Activated effector memory CD4-positive, alpha-beta T cell treated with Interleukin-2 at 50 U/mL for 16 hours (primary cell): ENCODE measurements at places on chromosomes 6 and 20.

DNA sequence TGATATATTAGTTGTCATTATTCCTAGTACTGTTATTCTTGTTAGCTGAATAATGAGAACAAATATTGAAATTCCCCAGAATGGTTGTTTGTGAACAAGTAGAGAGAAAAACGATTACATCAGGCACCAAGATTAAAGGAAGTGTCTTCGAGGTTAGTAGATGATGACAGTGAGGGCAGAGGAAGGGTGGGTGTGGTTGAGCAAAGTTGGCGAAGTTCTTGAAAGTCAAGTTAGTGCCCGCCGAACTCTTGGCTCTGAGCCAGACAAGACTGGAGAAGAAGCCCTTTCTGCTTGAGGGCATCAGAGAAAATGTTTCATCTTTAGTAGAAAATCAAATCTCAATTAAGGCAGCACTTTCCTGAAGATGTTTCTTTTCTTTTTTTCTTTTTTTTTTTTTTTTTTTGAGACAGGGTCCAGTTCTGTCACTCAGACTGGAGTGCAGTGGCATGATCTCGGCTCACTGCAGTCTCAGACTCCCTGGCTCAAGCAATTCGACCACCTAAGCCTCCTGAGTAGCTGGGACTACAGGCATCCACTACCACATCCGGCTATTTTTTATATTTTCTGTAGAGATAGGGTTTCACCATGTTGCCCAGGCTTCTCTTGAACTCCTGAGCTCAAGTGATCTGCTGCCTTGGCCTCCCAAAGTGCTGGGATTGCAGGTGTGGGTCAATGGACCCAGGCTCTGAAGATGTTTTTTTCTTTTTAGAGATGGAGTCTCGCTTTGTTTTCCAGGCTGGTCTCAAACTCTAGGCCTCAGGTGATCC, 77.1 kb downstream of the SGK1 start:
- DNase-seq: peak; percentile 75

- DNase-seq: no peak
Observed at GRCh38 chr20:2759143-2759542, 41.3 kb downstream of the CPXM1 start.

DNA sequence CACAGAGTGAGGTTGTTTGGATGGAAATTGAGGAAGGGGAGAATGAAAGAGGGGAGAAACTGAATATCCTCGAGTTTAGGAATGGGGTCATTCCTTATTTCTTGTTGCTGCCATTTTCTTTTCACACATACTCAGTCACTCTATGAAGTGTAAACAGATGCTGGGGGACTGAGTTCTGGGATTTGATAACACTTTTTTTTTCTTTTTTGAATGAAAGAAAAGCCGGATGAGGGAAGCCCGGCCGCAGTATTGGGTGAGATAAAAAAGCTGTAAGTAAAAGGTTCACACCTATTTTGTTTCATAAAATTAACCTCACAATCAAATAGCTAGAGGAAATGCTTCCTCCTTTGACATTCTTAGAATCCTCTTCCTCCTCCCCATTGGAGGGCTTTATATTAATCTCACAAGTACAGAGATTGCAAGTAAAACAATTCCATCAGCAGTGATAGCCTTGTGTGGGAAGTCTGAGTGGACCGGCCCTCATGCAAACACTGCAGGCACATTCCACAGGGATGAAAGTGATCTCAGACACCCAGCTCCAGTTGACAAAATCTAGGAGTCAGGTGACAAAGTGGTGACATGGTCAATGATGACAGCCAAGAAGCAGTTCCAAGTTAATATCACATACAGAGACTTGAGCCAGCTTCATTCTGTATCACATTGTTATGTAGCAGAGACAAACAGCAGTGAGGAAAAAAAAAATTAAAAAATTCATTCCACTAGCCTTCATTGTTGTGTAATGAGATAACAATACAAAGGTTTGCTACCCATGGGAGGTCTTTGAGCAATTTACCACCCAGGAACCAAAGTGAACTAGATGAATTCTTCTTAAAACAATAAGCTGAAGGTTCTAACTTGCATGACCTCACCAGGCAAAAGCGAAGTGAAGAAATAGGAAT, 391.1 kb upstream of the HSF2 start:
- DNase-seq: no peak

GRCh38 chr6:42135722-42136121, 6.7 kb downstream of the C6orf132 start:
- DNase-seq: no peak

DNA sequence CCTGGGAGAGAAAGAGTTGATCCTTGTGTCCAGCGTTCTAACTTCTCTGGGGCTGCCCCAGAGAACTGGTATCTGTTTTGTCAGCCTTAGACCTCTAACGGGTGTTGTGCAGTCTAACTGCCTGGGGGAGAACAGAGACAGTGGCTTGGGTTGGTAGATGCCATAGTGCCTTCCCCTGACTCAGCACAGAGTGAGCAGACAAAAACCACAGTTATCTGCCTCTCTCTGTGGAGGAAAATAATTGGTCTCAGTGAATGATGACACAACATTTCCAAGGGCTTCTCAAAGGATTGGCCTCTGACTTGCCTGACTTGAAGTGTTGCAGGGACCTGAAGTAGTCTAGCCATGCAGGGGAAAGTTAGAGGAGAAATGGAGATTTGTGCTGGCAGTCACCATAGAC, 226.2 kb upstream of the MAN1A1 start:
- no peak for DNase-seq

- no peak for DNase-seq
Observed at GRCh38 chr20:39188266-39188765, 226.2 kb downstream of the DHX35 start.

- no peak for DNase-seq
Observed at GRCh38 chr6:143936778-143937667, 71.0 kb downstream of the PLAGL1 start.

DNA sequence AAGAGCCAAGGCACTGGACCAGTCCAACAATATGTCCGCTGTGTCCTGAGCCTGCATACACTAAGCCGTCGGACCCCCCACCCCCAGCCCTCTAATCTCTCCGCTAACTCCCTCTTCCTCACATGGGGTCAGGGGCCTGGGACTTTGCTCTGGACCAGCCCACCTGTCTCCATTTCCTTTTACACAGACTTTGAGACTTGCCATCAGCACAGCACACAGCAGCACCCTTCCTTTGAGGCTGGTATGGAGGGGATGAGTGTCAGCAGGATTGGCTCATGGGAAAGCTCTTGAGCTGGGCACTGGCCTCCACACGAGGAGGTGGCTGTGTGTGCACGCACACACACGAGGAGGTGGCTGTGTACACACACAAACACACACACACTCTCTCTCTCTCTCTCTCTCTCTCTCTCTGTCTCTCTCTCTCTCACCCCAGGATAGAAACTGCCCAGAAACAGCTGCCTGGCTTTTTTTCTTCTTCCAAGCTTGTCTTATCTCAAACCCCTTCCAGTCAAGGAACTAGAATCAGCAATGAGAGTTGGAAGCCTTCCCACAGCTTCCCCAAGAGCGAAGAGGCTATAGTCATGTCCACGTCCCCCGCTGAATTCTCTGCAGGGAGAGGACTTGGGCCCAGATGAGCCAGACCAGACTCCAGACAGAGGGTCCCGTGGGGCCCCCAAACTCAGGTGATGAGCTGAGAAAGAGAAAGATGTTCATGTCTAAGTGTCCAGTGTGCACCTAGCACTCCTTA, 18.6 kb downstream of the SLC9A8 start:
- DNase-seq: no peak

DNA sequence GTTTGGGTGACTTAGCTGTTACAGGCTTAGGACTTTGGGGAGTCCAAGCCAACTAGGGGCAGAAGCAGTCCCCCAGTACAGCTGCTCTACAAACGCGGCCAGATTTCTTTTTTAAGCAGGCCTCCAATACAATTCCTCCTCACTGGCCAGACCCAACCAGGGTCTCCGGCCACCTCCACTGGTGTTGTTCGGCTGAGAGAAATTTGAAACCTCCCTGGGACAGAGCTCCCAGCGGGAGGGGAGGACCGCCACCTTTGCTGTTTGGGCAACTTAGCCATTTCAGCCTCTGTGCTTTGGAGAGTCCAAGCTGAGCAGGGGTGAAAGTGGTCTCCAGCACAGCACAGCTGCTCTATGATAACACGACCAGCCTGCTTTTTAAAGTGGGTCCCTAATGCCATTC, 59.4 kb upstream of the KHDRBS2 start:
- no peak for DNase-seq

- peak; percentile 74 for DNase-seq
Observed at GRCh38 chr6:30490026-30490876, 942 bp downstream of the HLA-E start.

- DNase-seq: no peak
Observed at GRCh38 chr6:125781314-125781868, 9.4 kb upstream of the NCOA7 start.

DNA sequence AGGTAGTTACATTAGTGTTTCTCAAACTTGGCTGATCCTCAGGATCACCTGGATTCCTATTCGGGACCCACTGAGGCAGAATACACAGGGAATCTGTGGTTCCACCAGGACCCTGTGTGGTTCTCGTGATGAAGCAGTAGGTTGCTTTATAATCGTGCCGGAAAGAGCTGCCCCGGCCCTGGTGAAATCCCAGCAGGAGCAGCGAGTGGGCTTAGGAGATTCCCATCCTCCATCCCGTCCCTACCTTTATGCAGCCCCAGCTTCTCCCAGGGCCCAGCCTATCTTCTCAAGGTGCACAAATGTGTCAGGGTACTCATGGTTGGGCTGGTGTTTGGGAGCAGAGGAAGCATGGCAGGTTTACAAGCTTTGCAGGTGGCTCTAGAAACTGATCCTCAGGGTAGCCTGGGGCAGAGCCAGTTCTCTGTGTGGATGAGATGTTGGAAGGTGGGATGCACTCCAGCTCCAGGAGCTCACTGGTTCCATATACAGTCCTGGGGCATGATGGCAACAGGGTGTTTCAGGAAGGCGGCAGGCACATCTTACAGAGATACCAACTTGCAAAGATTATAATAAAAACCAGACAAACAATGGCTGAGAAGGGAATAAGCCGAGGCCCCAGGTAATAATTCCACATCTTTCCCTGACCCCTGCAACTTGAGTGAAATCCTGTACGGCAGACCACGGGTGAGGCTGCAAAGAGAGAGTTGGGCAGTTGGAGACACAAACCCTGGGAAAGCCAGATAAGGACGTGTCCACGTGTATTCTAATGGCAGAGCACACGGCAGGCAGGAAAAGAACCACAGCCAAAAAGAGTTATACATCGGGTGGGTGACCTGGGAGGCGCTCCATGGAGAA, 5.9 kb downstream of the SLC22A1 start:
- no peak for DNase-seq

GRCh38 chr20:16615199-16615598, 42.0 kb upstream of the KIF16B start:
- no peak for DNase-seq

GRCh38 chr6:147154454-147154853, 49.8 kb upstream of the STXBP5 start:
- no peak for DNase-seq
